Stimulated activated naive CD4-positive, alpha-beta T cell (primary cell): ENCODE measurements at places on chromosomes 2 and 18.

DNA sequence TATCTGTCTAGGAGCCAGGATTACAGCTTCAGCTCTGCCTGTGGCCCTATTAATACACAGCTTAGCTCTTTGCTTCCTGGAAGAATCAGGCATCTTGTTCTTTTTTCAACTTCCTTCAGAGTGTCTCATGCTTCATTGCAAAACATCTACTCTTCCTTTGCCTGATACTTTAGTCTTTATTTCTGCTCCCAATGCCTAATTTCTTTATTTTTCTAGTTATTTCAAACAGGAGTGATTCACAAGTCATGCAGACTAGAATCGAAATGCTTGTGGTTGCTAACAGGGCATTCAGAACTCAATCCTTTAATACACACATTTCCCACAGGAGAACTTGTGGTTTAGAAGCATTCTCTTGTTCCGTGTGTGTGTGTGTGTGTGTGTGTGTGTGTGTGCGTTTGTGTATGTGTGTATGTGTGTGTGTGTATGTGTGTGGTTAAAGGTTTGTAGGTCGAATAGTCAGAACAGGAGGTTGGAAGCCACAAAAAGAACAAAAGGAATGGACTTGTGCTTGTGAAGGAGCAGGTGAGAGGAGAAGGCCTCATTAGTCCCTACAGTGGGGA lies 28.3 kb upstream of the INSIG2 start:
- DNase-seq = no peak

- no peak for DNase-seq
Observed at GRCh38 chr2:233147136-233147828, 87.1 kb downstream of the INPP5D start.

GRCh38 chr2:23596316-23596885 lies 211.4 kb downstream of the KLHL29 start:
- no peak for DNase-seq

DNA sequence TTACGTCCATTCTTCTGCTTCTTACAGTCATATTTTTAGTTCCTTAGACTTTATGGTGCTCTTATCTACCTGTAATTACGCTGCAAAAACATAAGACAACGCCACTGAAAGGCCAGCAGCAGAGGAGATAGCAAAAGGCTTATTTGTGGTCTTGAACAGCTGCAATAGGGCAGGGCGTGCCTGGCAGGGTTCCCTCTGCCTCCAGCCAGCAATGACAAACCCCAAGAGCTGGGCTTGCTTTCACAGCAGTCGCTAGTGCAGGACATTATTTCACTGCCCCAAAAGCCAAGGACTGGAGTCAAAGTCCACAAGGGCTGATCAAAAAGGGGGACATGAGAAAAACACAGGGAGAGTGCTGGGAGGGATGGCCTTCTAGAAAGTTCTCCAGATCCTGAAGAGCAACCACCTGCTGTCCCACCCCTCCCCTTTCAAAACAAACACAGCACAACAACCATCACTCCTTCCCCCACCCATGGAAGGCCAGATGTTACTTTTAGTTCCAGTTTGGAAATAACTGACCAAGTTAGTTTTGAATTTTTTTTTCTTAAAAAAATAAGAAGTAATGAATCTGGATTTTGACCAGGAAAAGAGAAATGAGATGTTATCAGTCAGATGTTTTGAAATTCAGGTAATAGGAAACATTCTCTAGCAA lies 127.8 kb downstream of the RBMS1 start:
- DNase-seq = no peak
